ENCODE measurements at places on chromosomes 7 and 10.

DNA sequence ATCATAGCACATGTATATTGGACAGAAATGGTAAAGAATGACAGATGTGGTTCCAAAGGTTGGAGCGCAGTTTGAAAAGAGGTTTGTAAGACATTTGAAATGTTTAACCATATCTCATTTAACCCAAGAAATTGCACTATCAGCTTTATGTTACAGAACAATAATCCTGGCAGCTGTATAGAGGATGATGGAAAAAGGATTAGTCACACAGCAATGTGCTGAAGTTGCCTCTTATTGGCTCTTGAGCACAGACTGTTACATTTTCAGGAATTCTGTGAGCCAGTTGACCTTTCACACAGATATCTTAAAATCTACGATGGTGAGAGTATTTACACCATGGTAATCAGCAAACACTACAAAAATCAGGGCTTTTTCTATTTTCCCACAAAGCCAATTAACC, 3.9 kb downstream of the COG5 start:
- DNase-seq, result no peak

GRCh38 chr7:74462707-74463100, 9.0 kb downstream of the GTF2IRD1 start:
- no peak for DNase-seq

GRCh38 chr10:86363833-86364490, 2.6 kb downstream of the GRID1 start:
- DNase-seq, result peak; percentile 32

DNA sequence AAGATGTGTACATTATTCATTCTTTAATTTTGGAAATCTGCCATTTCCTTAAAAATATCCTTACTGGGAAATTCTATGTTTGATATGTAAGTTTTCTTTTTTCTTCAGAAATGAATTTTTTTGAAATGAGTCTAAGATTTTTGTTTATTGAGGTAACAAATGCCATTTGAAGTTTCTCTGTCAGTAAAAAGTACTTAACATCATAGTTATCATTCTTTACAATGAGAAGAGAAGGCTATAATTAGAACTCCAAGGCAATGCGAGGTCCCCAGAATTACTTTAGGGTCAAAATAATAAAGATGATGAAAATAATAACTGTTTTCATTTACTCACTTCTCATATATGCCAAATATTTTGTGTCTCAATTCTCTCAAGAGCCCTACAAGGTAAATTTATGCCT, 37.0 kb upstream of the RHOBTB1 start:
- no peak for DNase-seq

- no peak for DNase-seq
Observed at GRCh38 chr10:112689327-112690072, 242.5 kb downstream of the VTI1A start.

DNA sequence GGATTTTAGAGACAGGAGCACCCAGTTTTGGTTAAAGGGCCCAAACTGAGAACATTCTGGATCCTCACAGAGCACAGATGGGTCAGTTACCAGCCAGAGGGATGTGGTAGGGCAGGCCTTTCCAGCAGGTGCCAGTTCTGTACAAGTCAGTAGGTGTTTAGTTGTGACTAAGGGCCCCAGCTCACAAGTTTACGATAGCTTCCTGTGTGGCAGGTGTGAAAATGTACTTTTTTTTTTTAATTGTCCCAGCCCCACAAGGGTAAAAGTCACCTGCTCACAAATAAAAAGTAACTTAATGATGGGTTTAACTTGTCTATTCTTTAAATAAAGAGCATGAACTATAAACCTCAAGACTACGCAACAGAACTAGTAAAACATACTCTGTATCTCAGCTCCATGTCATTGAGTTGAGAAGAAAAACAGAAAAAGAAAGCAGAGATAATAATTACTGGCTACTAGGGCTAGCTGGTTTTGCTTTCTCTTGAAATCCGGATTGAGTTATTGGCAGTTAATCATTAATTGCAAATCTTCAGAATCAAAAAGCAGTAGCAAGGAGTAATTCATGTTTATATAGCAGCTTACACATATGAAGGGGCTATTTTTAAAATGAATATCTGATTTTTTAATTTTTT, 15.4 kb downstream of the NFE2L3 start:
- DNase-seq, result no peak

- no peak for DNase-seq
Observed at GRCh38 chr7:143884969-143885559, 16.9 kb downstream of the TCAF1 start.

DNA sequence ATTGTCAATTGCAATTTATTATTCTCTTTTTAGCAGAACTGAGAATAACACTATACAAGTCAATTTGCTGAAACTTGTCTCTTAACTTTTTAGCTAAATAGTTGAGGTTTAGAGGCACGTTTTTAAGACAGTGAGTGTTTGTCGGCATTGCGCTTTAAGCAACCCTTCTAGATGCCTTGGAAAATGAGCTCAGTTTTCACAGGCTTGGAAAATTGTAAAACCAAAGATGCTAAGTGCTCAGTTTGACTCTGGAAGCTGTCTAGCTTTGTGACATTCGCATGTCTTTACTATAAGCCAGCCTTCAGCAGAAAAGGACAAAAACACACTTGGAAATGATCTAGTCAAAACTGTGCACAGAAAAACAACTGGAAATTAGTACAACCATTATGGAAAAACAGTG, 500.4 kb downstream of the NEBL start:
- DNase-seq, result no peak

GRCh38 chr7:30907527-30908267, 4.0 kb upstream of the AQP1 start:
- no peak for DNase-seq

GRCh38 chr10:97736403-97736901, 476 bp upstream of the ZFYVE27 start:
- DNase-seq, result no peak

GRCh38 chr7:5586279-5586962, 162.8 kb upstream of the TNRC18 start:
- no peak for DNase-seq

DNA sequence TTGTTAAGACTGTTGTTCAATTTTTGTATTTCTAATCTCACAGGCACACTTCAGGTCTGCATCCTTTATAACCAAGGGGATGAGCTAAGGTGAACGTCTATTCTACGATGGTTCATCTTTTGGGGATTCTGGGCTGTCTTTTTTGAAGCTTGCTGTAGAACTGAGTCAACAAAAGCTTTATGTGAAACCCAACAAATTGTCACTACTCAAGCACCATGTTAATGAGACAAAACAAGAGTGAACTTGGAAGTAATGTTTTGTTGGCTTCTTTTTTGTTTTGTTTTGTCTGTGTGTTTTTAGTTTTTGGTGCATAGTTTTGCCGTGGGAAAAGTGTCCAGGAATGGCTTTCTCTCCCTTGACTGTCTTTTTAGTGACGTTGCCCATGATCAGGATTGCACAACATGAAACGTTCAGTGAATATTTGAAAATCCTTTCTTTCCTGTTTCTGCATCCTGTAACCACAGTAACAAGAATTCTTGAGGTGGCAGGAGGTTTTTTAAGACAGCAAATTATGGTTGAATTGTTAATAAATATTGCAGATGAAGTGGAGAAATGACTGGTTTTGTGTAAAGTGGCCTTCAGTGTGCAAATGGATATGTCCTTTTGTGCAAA, 65.6 kb downstream of the WIPF3 start:
- DNase-seq, result no peak

- no peak for DNase-seq
Observed at GRCh38 chr10:73908853-73909539, 1.9 kb upstream of the PLAU start.

GRCh38 chr7:68936471-68937035, 661.7 kb upstream of the AUTS2 start:
- no peak for DNase-seq

GRCh38 chr7:11601761-11602160, 230.2 kb downstream of the THSD7A start:
- no peak for DNase-seq

DNA sequence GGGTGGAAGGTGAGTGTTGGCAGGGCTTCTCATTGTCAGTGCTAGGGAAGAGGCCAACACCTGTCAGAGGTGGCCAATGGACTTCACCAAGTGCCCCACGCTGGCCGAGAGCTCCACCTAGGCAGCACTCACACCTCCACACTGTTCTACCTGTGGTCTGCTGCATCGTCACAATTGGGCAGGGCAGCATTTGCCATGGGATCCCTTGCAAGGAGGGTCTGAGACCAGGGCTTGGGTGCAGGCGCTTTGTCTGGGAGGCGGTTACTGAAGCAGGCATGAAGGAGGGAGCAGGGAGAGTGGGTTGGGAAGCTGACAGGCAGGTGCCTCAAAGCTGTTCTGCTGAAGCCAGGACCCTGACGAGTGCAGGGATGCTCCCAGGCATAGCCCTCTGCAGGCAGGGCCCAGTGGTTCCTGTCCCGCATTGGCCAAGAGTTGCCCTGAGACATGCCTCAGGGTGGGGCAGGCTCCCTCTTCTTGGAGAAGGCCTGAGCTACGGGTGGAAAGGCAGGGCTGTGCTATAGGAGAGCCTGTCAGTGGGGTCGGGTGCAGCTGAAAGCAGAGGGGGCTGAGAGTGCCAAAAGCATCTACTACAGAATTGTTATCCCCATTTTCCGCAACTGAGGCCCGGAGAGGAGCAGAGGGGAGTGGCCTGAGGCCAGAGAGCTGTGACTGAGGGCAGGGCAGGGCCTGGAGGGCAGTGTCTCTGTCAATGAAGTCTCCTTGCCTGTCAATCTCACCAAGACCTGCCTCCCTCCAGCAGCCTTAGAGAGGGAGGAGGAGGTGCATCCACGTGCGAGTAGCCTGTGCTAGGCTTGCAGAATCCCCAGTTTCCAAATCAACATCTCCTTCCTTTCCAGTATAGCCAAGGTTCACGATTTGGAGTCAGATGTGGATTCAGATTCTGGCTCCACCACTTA, 4.0 kb downstream of the RBP3 start:
- no peak for DNase-seq

DNA sequence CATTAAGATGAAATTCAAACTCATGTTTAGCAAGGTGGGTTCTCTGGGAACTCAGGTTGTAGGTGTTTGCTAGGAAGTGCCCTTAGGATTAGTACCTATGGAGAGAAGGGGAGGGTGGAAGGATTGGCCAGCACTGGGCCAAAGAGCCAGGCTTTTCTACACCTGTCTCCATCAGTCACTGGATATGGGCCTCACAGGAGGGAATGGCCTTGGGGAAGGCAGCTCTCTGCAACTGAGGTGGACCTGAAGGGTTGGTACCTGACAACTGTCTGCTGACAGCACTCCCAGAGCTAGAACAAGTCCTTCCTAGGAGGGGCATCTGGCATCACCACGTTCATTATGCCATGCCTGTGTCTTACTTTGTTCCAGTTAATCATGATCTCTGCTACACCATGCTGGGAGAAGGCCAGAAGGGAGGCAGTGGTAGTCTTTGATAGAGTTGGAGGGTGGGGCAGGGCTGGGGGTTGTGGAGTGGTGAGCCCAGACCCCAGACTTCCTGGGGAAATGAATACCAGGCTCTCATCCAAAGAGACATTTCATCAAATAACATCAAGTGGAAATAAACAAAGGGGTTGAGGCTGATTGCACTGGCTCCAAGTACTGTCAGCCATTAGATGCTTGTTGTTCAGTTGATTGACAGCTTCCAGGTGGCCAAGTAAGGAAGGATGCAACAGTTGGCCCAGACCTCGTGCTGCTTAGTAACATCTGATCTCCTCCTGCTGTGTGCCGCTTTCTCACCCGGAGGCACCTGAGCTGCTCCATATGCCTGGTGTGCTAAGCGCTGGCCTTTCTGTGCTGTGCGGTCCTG, 70.6 kb upstream of the PIK3CG start:
- DNase-seq, result no peak

DNA sequence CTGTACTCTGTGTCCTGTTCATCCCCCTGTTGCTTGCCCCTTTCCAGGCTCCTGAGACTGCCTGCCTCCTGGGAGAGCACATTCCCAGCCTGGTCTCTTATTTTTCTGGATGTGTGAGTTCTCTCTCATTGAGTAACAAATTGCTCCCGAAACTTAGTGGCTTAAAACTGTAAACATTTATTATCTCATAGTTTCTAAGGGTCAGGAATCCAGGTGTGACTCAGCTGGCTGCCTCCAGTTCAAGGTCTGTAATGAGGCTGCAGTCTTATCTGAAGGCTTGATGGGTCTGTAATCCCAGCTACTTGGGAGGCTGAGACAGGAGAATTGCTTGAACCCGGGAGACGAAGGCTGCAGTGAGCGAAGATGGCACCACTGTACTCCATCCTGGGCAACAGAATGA, 53.6 kb upstream of the PRR15 start:
- no peak for DNase-seq

DNA sequence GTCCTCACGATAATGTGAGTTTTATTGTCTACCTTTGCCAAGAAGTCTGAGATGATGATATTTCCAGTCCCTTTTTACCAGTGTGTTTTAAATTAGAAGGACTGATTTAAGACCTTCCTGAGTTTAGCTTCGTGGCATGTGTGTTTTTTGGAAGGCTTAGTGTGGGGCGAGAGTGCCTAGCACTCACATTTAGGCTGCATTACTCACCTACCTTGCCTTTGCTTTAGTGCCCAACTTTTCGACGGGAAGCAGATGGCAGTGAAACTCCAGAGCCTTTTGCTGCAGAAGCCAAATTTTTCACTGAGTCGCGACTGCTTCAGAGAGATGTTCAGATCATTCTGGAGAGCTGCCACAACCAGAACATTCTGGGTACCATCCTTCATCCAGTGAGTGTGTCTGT, 50.9 kb downstream of the SND1 start:
- no peak for DNase-seq

DNA sequence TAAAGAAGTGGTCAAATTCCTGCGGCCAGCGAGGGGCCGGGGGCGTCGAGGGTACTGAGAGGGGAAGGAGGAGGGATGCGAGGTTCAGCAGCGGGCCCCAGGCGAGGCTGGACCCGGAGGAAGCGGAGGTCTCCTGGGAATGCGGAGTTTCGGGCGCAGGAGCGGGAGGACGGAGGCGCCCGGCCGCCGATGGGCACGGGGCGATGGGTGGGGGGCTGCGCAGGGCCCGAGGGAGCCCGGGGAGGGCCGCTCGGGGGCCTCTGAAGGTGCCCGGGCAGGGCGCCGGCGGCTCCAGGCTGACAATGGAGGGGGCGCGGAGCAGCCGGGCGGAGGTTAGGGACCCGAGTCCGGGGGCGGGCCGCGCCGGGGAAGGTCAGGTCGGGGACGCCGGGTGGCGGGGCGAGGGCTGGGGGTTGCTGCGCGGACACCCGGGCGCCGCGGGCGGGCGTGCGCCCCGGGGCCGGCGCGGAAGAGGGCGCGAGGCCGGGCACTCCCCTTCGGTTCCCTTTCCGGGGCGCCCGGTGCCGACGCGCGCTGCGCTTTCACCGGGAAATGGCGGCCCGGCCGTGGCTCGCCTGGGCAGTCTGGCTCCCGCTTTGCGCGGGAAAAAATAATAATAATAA, 683 bp downstream of the MACROH2A2 start:
- DNase-seq, result peak; percentile 47

GRCh38 chr10:2541176-2541575, 526.2 kb upstream of the PFKP start:
- DNase-seq, result no peak

DNA sequence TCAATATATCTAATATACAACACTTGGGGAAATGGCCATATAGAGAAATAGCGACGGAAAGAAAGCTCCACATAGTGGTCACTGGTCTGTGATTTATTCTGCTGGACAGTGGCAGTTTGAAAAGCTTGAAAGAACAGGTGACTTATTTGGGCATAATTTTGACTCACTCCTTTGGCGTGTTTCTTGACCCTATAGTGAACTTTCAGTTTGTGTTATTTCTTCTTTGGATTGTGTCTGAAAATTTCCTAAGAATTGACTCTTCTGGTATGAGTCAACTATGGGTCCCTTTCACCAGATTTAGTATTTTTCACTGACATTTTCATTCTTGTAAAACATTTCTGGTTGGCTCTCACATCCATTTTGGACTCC, 25.8 kb upstream of the IMMP2L start:
- DNase-seq, result no peak

GRCh38 chr7:6162331-6162620, 110.1 kb downstream of the CYTH3 start:
- no peak for DNase-seq

GRCh38 chr7:134009314-134010110, 117.6 kb upstream of the LRGUK start:
- DNase-seq, result no peak

Data from NCI-H526 (cell line).